ENCODE measurements at places on chromosomes 7 and 10.

DNA sequence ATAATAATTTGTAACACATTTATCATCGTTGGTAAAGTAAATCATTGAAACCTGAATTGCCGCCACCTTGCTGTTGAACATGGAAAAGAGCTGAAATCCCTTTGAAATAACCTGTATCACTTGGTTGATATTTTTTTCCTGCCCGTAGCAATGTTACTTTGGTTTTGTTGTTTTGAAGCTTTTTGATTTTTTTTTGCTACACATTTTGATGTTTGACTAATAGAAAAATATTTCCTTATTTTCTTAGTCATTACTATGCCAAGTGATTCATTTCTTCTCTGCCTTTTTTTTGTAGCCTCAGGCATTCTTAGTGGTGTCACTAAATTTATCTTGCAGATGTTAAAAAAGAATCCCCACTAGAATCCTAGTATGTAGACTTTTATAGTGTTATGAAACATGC lies 235.1 kb upstream of the MEOX2 start:
- DNase-seq: no peak

- no peak for DNase-seq
Measured at GRCh38 chr7:127152423-127152822, 100.3 kb downstream of the GRM8 start.

DNA sequence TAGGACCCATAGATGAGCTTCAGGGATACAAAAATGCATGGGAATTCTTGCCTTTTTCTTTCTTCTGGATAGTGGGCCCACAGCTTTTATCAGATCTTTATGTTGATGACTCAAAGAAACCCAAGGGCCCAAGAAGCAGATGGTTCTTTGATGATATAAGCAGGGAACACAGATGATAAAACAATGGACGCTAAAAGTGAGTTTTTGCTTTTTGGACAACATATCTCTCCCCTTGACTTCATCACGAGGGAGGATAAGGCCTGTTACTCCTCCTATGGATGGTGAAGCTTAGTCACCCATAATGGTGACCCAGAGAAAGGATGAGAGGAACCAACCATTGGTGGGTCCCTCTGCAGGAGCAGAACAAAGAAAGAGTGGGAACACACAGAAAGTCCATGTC lies 6.5 kb upstream of the OGA start:
- DNase-seq: no peak

- DNase-seq: no peak
Measured at GRCh38 chr10:125141860-125142484, 18.4 kb downstream of the CTBP2 start.

- no peak for DNase-seq
Measured at GRCh38 chr10:91707236-91707635, 74.4 kb upstream of the PPP1R3C start.

DNA sequence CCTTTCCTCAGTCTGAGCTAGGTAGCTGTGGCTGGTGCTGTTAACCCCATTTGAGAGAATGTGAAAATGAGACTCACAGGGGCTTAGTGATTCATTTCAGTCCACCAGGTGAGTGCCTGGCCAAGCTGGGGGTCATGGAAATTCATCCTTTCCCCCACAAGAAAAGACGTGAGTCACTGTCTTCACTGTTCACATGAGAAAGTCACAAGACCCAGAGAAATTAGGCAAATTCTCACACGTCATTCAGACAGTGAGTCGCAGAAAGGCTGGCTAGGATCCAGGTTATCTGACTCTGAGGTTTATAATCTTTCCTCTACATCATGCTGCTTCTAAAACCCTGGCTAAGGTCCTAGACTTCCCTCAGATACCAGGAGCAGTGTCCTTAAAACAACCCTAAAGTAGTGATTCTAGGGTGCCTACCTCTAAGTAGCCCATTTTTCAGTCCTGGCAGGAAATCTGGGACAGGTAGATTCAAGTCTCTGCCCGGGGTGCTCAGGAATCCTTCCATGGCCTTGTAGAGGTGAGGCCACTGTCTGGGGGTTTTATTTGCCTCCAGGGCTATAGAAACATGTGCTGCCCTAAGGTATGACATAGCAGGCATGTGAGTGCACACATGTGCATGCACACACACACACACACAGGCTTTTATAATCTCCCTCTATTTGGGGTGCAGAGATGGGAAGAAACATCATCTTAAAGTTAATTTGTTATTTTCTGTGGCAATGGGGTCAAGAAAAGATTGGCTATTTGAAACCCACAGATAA lies 427.9 kb upstream of the CELF2 start:
- no peak for DNase-seq

GRCh38 chr10:63133821-63134557 lies 861 bp downstream of the NRBF2 start:
- no peak for DNase-seq

- no peak for DNase-seq
Measured at GRCh38 chr7:27073076-27073475, 22.7 kb downstream of the HOXA1 start.

DNA sequence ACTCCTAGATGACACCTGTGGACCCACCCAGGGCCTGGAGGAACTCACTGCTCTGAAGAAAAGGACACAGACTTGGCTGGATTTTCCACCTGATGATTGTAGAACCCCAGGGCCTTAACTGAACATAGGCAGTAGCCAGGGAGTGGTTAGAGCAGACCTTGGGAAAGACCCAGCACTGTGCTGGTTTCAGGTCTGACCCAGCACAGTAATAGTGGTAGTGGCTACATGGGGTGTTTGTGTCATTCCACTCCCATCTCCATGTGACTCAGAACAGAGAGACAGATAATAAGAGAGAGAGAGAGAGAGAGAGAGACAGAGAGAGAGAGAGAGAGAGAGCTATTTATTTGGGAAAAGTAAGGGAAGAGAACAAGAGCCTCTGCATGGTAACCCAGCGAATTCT lies 239.1 kb upstream of the MEOX2 start:
- no peak for DNase-seq

- DNase-seq: no peak
Measured at GRCh38 chr10:95792874-95793285, 36.9 kb downstream of the ENTPD1 start.

DNA sequence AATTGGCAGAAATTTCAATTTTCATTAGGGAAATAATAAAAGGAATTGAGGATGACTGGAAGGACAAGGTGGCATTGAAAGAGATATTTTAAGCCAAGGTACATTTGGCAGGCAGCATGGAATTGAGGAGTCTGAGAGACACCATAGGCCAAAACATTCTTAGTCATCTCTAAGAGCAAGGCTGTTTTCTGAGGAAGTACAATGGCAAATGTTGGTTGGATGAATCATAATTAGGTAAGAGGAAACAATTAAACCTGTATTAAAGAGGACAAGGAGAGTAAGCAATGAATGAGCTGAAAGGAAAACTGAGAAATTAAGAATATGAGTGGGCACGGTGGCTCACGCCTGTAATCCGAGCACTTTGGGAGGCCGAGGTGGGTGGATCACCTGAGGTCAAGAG lies 86.3 kb downstream of the MRPL32 start:
- no peak for DNase-seq

GRCh38 chr10:8051109-8051821 lies 3.2 kb upstream of the GATA3 start:
- no peak for DNase-seq

DNA sequence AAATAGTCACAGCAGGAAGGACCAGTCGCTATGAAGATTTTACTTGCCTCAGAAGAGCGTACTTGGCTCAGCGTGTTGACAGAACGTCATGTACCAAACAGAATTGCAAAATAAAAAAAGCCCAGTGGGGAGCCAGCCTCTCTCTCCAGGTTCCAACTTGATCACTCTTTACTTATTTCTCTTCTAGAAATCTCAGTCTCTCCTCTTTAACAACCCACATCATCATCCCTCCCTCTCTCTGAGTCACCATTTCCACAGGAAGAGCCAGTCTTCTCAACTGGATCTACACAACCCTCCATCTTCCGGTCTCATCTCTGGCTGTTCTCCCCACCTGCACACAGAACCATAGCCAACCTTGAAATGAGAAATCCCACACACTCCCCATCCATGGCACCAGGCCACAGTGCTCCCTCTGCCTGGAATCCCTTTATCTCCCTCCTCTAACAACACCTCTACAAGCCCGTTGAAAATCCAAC lies 718.3 kb downstream of the GRID1 start:
- no peak for DNase-seq

DNA sequence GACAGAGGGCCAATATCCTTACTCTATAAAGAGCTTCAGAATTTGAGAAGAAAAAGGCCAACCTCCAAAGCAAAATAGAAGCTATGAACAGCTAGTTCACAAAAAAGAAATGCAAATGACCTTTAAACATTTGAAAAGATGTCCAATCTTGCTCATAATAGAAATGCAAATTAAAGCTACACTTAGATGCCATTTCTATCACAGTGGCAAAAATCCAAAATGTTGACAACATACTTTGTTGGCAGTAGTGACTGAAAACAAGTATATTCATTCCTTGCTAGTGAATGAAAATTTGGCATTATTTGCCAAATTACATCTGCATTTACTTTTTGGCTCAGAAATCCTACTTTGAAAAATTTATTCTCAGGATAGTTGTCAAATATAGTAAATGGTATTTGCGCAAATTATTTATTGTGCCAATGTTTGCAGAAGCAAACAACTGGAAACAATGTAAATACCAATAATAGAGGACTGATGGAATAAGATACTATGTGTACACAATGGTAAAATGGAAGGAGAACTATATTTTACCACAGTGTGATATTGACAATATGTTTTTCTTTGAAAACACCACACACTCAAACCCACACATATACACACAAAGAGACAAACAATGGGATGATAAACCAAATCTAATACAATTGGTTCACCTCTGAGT lies 9.4 kb downstream of the TMEM106B start:
- DNase-seq: no peak

GRCh38 chr10:42939237-42939636 lies 137.6 kb upstream of the RET start:
- DNase-seq: no peak

- no peak for DNase-seq
Measured at GRCh38 chr7:38561166-38561565, 70.0 kb downstream of the AMPH start.

DNA sequence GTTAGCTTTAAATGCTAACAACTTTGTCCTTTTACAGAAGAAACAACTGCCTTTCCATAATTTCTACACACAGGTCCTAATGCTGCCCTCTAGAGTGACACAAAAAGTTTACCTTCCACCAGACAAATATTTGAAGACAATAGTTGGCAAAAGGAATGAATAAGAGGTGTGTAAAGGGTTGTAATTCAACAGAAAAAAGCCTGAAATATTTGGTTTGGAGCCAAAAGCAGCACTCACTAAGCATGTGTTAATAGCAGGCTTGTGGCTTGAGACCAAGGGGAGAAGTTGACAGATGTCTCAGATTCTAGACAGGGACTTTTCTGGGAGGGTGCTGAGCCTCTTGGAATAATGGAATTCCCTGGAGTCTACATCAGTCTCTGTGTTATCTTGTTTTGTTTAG lies 156.2 kb upstream of the GALNT17 start:
- DNase-seq: no peak

DNA sequence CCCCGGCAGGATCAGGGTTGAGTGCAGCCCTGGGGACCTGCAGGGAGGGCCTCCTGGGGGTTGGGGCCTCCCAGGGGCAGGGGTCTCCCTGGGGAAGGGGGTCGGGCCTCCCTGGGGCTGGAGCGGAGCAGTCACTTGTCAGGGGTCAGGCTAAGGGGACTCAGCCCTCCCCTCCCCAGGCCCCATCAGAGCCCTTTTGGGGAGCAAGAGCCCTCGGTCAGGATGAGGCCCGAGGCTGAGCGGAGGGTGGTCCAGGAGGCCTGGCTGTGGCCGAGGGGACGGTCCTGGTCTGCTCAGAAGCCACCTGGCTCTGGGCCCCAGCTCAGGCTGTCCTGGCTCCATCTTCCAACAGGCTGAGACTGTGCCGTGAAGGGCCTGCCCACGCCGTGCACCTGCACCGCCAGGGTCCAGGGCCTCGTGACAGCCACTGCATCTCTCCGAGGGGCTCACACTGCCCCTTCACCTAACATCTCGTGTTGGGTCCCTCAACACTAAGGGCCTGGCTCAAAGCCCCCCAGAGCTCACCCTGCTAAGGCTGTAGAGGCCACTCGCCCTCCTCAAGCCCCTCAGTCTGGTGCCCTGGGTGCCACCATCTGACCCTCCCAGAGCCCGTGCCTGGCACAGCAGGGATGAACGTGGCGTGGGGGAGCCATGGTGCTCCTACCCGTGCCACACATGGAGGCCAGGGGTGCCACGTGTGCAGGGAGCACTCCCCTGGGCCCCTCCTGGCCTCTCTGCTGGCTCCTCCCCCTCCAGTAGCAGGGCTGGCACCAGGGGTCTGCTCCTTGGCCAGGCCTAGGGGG lies 12.9 kb downstream of the BHLHA15 start:
- DNase-seq: no peak

GRCh38 chr7:140533394-140533872 lies 54.1 kb upstream of the MKRN1 start:
- no peak for DNase-seq

DNA sequence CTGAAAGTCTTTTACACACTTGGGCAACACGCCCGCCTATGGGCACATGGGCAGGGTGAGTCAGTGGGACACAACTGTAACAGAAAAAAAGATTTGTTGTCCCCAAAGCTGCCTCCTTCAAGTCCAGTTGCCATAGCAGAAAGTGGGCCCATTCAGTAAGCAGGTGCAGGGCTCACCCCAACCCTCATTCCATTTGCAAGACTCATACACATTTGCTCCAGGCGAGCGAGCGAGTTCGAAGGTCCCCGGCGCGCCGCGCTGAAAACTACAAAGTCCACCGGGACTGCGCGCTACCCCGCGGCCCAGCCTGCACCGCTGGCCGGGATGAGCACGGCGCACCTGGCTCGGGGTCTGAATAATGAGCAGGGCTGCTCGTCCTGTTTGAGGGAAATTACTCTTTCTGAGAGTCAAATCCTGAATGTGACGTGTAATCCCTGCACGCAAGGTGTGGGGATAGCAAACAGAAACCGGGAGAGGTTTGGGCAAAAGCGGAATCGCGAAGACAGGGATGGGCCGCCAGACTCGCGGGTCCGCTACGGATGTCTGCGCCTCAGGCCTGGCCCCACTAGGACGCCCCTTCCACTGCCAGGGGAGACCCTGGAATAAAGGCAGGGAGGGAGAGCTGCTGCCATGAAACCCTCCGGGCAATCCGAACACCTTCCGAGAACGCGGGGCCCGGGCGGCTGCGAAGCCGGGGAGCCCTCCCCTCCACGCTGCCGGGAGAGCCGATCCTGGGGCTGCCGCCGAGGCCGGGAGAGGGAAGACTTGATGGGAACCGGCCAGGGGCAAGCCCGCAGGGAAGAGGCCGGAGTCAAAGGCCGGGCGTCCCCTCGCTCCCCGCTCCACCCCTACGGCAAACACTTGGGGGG lies 982 bp downstream of the COBL start:
- peak; percentile 26 for DNase-seq

- DNase-seq: no peak
Measured at GRCh38 chr7:91494450-91494849, 230.2 kb downstream of the FZD1 start.

DNA sequence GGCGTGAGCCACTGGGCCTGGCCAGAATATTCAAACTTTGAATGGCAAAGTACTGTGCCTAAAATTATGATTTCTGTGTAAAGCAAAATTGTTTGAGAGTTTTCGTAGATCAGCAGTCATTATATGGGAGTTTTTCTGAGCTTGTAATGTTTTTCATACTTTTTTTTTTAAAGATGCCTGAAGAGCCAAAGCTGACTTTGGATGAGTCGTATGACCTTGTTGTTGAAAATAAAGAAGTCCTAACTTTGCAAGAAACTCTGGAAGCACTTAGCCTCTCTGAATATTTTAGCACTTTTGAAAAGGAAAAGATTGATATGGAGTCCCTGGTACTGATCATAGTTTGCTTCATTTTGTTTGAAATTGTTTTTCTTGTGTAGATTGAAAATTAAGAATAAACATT lies 26.7 kb downstream of the SEC23IP start:
- no peak for DNase-seq

- peak; percentile 64 for DNase-seq
Measured at GRCh38 chr10:13348216-13349017, at the start of gene SEPHS1. TSS of gene SEPHS1 (minus strand) at chr10:13348293. CDS start at chr10:13344950, 3,343 bp downstream.

- no peak for DNase-seq
Measured at GRCh38 chr10:106033065-106033464, 1131.4 kb downstream of the SORCS1 start.

Data from endothelial cell (in vitro differentiated cells).